ENCODE measurements at places on chromosomes 1 and 21.

GRCh38 chr21:21345872-21346271 is 347.7 kb downstream of the NCAM2 start:
- no peak for DNase-seq

DNA sequence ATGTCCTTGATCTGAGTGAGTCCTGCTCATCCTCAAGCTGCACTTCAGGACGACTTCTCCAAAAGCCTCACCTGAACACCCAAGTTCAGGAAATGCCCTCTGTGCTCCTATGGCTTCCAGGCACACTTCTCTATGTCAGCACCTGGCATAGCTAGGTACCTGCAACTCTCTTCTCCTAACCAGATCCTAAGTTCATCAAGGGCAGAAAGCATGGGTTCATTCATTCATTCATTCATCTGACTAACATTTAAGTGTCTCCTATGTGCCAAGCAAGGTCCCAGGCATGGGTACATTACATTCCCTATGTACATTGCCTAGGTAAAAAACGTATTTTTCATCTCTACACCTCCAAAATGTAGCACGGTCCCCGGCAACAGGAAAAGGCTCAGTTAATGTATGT is 4.0 kb downstream of the RGS8 start:
- no peak for DNase-seq

- no peak for DNase-seq
These were observed 104.1 kb downstream of the LRRC40 start for GRCh38 chr1:70101231-70101630.

DNA sequence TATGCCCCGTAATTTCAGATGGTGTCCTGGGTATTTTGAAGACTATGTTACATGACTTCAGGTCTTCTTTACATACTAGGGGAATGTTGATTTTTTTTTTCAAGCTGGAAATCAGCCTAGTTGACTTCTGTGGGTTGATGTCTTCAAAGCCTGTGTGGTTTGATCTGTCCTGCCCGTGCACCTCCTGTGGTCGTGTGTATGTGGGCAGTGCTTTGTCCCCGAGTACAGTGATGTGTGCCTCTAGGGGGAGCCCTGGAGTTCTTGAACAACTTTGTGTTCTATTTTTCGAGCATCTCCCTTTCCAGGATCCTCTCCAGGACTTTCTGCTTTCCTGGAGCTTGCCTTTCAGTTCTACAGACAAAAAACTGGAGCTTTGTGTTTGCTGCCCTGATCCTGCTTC is 28.9 kb downstream of the OBSCN start:
- DNase-seq, result peak; percentile 25

- no peak for DNase-seq
These were observed 189.1 kb upstream of the RNPC3 start for GRCh38 chr1:103336408-103336807.

GRCh38 chr1:211695135-211695816 is 19.9 kb upstream of the NEK2 start:
- no peak for DNase-seq

DNA sequence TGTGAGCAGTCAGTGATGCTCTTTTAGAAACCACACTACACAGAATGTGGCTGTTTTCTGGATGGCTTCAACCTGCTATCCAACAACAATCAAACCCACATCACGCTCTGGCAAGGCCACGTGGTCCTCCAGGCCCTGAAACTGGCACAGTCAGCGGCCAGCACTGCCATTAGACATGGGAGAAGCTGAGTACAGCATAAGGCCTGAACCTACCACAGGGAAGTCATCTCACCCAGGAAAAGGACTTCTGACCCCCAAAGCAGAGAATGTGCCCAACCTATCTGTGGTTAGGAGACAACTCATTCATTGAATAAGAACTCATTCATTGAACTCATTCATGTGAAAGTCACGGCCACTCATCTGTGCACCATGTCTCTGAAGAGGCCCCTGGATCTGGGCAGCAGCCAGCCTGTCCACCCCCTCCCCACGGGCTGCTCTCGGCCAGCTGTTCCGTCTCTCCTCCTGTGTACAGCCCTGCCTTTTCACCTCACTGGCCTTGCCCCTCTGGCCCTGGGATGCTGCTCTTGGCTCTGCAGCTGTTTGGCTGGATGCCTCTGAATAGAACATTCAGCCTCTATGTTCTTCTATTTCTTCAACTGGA is 41.1 kb downstream of the C1orf198 start:
- no peak for DNase-seq

- no peak for DNase-seq
These were observed 277.0 kb upstream of the C1orf87 start for GRCh38 chr1:60350531-60350930.

- no peak for DNase-seq
These were observed 149.3 kb downstream of the NR5A2 start for GRCh38 chr1:200176798-200177197.

DNA sequence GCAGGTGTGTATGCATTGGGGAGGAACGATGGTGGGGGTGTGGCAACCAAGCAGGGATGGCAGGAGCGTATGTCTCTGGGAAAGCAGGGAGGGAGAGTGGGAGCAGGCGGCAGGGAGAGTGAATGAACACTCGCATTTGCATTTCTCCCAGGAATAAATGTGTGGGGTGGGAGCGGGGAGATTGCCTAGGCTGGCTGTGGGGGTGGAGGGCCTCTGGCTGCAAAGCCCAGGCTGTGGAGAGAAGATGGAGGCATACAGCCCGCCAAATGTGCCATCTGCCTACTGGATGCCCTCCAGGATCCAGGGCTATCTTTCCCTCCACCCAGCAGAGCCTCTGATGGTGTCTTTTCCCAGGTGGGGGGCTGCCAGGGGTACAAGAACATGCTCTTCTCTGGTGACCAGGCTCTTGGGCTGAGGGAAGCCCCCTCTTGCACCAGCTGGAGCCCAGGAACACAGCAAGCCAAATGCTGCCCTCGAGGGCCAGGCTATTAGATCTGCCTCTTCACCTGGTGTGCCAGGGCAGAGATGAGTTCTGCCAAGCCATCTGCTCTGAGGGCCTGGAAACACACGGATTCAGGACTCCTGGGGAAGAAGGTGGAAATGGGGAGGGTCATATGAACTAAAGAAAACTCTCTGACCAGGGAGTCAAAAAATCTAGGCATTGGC is 1.7 kb upstream of the OPTC start:
- no peak for DNase-seq

DNA sequence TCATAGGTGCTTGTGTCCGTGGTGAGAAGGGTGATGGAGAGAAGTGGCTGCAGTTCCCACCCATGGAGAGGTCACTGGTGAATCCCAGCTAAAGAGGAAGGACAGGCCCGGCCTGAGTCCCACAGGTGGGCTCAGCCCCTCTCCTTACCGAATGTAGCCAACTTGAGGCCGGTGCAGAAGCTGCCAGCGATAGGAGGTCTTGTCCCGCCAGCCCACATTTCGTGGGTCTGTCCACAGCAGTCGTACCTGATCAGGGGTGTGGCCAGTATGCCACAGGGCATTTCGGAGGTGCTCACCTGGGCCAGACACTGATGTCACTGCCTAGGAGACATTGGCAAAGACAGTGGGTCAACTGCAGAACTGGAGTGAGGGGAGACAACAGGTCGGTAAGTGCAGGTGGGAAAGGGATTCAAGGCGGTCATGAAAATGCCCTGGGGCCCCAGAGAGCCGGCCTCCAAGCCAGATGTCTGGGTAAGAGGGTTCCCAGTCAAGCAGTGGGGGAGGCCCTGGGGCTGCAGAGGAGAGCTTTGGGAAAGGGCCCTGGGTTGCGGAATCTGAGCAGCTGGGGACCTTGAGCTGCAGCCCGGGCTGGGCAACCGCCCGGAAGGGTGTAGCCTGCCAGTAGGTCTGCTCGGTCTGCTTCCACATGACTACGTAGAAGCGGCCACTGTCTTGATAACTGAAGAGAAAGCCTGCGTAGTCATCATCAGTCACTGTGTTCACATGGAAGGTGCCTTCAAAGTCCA is 10.6 kb downstream of the THBS3 start:
- DNase-seq, result no peak

DNA sequence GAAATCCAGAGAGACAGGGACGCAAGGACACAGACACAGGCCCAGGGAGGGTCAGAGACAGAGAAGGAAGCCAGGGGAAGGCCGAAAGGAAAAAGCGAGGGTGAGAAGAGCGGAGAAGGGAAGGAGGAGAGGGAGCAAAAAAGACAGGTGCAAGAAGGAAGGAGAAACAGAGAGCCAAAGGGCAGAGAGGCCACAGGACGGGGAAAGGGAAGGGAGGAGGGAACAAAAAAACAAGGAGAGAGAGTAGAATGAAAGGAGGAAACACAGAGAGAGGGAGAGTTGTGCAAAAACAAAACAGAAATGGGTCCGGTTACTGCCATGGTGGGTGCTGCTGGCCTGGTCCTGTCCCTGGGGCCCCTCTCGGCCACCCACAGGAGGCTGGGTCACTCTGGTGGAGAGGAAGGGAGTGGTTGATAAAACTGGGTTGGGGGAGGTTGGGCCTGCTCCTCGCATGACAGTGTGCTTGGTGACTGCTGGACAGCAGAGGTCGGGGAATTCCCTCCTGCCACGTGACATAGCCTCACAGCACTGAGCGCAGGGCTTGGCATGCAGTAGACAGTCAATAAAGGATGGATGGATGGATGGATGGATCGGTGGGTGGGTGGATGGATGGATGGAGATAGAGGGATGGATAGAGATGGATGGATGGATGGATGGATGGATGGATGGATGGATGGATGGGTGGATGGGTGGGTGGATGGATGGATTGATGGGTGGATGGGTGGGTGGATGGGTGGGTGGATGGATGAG is 64.8 kb downstream of the RAP1GAP start:
- peak; percentile 36 for DNase-seq

DNA sequence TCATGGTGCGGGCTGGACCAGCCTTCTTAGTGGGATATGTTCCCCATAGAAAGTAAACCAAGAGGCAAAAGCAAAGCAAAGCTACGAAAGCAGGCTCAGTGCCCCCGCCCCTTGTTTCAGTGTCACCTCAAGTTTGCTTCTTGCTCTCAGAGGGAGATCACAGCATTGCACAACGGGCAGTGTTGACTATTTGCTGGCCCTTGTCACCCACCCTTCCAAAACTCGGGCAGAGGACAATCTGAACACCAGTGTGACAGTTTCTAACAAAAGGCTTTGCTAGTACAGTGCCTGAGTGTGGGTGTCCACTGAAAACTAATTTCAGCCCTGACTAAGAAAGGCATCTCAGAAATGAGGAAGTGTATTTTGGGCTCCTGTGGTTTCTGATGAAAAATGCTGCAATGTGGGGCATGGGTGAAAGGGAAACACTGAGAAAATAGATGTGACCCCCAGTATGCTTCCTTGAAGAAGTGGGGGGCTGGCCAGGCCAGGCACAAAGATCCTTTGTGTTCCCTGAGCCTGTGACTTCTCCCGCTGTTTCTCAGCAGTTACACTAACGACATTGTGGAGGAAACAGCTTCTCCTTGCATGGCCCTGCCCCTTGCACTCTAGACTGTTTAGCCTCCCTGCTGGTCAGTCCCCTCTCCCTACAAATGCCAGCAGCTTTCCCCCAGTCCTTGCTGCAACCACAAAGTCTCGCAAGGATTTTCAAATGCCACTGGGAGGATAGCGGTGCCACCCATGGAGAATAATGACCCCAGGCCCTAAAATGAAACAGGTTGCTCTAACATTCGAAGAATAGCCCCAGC is 33.3 kb upstream of the KCNE1 start:
- peak; percentile 80 for DNase-seq

DNA sequence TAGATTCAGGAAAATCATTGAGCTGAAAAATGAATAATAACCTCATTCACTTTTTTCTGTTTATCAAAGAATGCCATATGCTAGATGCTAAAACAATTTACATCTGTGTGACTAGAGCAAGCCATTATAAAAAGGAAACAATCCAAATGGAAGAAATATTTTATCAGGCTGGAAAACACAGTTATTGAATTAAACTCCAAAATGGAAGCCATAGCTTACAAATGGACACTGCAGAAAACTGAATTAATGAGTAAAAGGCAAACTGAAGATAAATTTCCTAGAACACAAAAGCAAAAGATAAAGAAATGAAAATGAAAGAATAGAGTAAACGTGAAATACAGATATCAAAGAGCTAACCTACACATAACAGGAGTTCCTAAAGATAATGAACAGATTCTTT is 33.1 kb upstream of the IL10 start:
- DNase-seq, result no peak

GRCh38 chr1:203554071-203554470 is 60.1 kb downstream of the OPTC start:
- no peak for DNase-seq

All from mesenchymal stem cell (in vitro differentiated cells and primary cell).